RCC 7860 (cell line): ENCODE measurements at places on chromosomes 3 and 15.

DNA sequence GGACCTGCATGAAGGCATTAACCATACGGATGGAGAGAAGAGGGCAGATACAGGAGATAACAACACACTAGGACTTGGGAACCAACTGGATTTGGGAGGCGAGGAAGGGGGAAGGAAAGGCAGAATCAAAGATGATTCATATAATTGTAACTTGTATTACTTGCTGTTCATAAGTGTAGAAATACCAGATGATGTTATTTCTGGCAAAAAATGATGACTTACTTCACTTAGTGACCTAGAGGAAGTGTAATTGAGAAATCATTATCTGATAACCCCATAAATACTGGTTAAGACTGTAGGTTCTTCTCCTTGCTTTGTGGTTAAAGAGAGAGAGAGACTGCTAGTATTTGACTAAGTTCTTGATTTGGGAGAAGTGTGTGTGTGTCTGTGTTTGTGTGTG, 50.5 kb upstream of the GK5 start:
- DNase-seq = no peak

GRCh38 chr3:38121451-38121831, 15.5 kb downstream of the ACAA1 start:
- DNase-seq = no peak

DNA sequence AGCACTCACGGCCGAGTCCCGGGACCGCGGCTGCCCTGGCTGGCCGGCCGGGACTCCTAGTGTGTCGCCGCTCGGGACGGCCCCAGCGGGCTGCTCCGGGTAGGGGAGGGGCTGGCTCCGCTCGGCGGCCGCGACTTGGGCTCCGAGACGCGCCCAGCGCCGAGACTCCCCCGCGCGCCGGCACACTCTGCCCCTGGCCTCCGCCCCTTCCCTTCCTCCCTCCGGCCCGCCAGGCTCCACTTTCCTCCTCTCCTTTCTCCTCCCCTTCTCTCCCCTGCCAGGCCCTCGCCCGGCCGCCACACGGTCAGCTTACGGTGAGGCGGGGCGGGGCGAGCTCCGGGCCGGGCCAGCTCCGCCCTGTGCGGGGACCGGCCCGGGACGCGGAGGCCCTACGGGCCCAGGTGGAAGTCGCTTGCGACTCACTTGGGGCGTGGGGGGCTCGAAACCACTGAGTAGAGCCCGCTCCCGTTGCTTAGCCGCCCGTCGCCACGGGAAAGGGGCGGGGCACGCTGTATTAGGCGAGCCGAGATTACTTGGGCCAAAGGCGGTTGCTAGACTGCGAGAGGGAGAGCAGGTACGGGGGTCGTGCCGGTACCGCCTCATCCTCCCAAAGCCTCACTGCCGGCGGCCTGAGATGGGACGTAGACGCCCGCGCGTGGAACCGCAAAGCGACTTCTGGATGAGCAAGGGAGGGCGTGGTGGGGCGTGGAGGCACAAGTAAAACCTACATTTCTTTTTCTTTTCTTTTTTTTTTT, at the start of gene ITGB5:
TSS of gene ITGB5 (minus strand) at position 189 of the 755 bp plus-strand sequence. CDS start 365 bp downstream, outside the sequence.
- DNase-seq = peak; percentile 70

- no peak for DNase-seq
Observed at GRCh38 chr15:63640146-63640545, 43.0 kb downstream of the FBXL22 start.

- no peak for DNase-seq
Observed at GRCh38 chr3:105629718-105630117, 239.1 kb downstream of the CBLB start.

GRCh38 chr15:89812011-89812846, 2.4 kb downstream of the ANPEP start:
- DNase-seq = no peak

GRCh38 chr3:32685543-32686185, 676 bp downstream of the CNOT10 start:
- no peak for DNase-seq

- no peak for DNase-seq
Observed at GRCh38 chr3:14204515-14205284, 26.1 kb downstream of the LSM3 start.

GRCh38 chr3:102182162-102182561, 252.7 kb upstream of the ZPLD1 start:
- DNase-seq = peak; percentile 100

GRCh38 chr3:114892880-114893279, 254.2 kb downstream of the ZBTB20 start:
- no peak for DNase-seq

DNA sequence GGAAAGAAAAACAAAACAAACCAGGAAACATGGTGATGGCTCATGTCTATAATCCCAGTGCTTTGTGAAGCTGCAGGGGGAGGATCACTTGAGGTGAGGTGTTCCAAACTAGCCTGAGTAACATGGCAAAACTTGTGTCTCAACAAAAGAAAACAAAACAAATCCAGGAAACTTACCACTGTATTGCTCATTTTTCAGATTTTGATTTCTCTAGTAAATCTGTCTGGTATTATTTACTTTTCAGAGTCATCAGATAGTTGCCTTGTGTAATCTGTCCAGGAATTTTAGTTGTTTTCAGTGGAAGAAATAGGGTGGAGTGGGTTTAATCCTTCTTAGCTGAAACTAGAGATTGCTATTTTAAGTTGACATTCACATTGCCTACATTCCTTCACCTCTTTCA, 91.8 kb upstream of the ALCAM start:
- no peak for DNase-seq

- DNase-seq = peak; percentile 51
Observed at GRCh38 chr15:87609474-87609873, 647.1 kb downstream of the NTRK3 start.

GRCh38 chr3:124260206-124260915, 268.4 kb upstream of the ROPN1 start:
- peak; percentile 92 for DNase-seq

- DNase-seq = no peak
Observed at GRCh38 chr3:153087595-153088566, 74.1 kb upstream of the RAP2B start.

DNA sequence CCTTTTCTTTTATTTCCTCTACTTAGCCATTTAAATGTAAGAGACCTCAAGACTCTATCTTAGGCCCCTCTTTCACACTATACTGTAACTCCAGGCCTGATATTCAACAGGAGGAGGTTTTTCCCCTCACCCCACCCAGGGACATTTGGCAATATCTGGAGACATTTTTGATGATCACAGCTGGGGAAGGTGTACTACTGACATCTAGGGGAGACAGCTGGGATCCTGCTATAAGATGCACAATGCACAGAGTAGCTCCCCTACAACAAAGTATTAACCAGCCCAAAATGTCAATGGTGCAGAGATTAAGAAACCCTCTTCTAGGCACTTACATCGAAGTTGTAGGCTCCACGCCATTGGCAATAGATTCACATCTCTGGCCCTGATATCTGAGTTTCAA, 517.5 kb upstream of the UBE2E2 start:
- DNase-seq = no peak

DNA sequence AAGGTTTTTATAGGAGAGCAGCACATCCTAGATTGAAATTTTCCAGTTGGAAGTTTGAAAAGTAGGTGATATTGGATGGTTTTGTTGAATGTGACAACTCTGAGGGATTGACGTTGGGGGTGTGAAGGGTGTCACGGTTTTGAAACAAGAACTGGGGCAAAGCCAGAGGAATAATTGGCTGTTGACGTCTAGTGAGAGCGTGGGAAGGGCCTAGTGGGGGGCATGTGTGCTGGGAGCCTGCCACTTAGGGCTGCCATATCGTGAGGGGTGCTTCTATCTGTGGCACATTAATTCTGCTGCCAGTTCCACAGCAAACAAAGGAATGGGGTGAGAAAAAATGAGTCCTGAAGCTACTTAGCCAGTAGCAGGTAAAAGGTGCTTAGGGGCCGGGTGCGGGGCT, 129.4 kb downstream of the LRIG1 start:
- no peak for DNase-seq

DNA sequence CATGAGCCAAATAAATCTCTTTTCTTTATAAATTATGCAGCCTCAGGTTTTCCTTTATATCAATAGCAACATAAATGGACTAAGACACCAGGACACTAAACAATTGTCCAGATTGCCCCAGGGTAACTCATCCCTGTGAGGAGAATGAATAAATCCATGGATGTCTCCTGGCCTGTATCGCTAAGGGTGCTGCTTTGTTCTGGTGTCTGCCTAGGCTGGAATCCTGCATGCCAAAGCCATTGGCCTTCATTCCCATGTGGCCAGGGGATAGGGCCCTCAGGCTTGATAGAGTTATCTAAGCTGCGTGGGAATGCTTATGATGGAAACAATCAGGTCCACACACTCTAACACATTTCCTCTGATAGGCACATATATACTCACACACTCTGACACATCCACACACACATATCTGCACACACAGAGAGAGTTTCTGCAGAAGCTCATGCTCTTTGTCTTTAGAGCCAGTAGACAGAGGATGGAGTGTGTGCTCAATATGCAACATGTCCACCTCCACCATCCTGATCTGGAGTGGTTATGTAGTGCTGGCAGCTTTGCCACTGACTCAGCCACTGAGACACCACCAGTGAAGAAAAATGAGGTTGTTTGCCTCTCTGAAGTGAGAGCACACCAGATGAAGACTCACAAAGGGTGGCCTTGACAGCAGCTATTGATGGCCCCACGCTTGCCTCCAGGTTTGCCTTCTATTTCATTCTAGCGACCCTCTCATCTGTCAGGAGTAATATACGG, 24.0 kb upstream of the DGKG start:
- DNase-seq = no peak

GRCh38 chr15:79515300-79516027, 83.3 kb downstream of the MINAR1 start:
- DNase-seq = no peak
